ENCODE measurements at places on chromosomes 6 and 20.

DNA sequence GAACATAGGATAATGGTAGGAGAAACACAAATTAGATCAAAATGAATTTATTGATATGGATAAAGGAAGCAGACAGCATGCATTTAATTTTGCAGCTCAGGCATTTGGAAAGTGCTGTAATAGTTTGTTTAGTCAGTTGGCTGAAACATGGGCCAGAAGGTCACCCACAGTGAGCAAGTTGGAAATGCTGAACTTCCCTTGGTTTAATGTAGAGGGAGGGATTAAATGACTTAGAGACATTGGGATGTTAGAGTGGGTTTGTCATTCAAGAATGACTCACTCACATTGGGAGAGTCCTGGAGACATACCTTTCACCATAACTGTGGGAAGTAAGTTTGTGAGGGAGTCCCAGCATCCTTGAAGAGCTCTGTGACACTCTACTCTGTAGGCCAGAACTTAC, 231.5 kb upstream of the PLCB4 start:
- DNase-seq = no peak

DNA sequence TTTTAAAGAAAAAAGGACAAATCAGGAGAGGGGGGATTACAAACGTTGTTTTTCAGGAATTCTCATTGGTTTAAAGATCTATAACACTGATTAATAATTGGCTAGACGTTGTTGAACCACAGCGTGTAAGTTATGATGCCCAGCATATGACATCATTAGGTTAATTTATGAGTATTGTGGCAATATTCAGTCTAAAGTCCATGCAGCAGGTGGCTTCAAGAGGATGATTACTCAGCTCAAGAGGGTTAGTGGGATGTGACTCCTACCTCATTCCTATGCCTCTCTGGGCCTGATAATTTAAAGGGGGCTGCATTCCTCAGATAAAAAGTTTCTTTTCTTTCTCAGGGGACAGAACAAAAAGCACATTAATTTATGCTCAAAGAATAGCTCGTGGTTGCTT, 1309.0 kb downstream of the EPHA7 start:
- no peak for DNase-seq

- no peak for DNase-seq
Measured at GRCh38 chr20:18031888-18032509, 25.7 kb downstream of the OVOL2 start.

GRCh38 chr20:16003310-16003709, 569.9 kb downstream of the KIF16B start:
- DNase-seq = no peak

DNA sequence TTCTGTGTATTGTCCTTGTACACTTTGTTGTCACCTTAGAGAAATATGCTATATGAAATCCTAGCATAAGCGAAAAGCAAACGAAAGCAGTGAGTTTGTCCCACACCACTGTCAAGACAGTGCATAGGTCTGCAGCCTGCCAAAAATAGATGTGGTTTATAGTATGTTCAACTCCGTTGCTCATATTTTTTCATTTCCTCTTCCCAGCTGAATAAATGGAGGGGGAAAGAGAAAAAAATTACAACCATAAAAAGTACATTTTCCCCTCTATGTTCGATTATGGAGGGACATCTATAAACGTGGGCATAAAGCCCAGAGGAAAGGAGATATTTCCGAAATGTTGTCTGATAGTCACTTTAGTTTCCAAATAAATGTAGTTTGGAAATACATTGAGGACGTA, 25.8 kb downstream of the PRL start:
- peak; percentile 35 for DNase-seq

DNA sequence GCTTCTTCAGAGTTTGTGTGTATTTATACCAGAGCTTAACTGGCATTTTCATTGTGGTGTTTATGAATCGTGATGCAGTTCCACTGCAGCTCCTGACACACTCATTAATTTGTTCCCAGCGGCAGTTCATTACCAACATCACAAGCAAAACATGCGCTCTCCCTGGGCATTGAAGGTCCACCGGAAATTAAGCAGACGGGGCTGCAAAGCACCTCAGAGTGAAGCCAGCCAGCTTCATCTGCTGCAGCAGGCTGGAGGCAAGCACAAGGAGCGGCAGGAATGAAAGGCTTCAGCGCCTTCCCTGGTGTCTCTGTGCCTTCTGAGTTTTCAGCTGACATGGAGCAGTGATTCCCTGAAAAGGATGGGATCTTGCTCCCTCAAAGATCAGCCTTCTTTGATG, 246.0 kb upstream of the SPTLC3 start:
- no peak for DNase-seq

Data from Kasumi-1 (cell line).